Cardiac septum (tissue), 1 donor: ENCODE measurements at places on chromosomes 5 and 9. TPM values are rescaled to one million over a fixed set of nuclear protein-coding genes. Genes with fewer than 3 reads are reported as not detected.

- DNase-seq, result no peak
These were observed 81.8 kb downstream of the NFIB start for GRCh38 chr9:14232111-14232510.

DNA sequence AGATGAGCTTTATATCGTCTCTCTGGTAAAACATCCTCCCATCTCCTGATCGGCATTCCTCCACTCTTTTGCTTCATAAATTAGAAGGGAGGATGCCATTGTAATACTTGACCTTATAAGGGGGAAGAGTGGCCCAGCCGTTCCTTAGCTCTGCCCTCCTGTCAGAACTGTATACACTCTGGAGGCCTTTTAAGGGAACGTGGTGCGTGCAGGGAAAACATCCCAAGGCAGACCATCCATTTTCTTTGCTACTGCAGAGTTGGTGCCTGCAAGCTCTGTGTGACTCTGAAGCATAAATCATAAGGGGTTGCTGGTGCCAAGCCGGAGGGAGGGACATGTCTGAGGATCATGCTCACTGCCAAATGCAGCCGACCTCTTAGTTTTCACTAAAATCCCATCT lies 90.4 kb downstream of the PGM5 start:
- DNase-seq, result no peak

DNA sequence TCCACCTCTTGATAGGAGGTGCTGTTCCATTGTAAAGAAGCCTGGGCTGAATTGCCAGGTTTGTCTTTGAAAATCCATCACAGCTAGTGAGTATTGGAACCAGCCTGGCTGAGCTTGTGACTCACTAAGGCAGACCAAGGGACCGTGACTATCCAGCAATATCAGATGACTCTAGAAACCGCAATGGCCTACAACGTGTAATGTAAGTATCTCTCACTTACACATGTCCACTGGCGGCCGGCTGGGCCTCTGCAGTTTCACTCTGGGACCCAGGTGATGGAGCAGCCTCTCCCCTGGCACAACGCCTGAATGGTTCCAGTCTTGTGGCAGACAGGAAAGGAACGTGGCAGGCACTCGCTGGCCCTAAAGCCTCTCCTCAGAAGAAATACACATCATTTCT lies 3.1 kb upstream of the HRH2 start:
- no peak for DNase-seq

- no peak for DNase-seq
These were observed 55.2 kb upstream of the ERBIN start for GRCh38 chr5:65871182-65871581.

DNA sequence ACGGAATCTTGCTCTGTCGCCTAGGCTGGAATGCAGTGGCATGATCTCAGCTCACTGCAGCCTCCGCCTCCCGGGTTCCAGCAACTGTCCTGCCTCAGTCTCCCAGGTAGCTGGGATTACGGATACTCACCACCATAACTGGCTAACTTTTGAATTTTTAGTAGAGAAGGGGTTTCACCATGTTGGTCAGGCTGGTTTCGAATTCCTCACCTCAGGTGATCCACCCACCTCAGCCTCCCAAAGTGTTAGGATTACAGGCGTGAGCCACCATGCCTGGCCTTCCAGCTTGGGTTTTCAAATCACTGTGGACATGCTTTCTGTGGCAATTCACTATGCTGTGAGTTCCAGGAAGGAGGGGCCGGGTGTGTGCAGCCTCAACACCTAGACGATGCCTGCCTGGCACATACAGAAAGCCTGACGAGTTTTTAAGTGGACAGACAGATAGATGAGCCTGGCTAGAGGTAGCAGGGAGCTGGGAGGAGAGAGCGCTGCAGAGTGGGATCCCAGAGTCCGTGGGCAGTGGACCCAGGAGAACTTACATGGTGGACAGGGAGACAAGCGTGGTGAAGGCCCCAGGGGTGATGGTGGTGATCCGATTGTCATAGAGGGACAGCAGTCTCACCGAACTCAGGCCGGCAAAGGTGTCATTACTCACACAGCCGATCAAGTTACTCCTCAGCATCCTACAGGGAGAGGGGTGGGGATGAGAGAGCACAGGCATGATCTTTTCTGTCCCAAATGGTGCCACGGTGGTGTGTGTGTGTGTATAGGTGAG lies 173.4 kb upstream of the PANK3 start:
- peak; percentile 56 for DNase-seq

OLFML2A gene
- total RNA-seq, result 46.4 TPM

IFNK gene
- not detected for total RNA-seq
